ENCODE measurements at places on chromosomes 3 and 15.

DNA sequence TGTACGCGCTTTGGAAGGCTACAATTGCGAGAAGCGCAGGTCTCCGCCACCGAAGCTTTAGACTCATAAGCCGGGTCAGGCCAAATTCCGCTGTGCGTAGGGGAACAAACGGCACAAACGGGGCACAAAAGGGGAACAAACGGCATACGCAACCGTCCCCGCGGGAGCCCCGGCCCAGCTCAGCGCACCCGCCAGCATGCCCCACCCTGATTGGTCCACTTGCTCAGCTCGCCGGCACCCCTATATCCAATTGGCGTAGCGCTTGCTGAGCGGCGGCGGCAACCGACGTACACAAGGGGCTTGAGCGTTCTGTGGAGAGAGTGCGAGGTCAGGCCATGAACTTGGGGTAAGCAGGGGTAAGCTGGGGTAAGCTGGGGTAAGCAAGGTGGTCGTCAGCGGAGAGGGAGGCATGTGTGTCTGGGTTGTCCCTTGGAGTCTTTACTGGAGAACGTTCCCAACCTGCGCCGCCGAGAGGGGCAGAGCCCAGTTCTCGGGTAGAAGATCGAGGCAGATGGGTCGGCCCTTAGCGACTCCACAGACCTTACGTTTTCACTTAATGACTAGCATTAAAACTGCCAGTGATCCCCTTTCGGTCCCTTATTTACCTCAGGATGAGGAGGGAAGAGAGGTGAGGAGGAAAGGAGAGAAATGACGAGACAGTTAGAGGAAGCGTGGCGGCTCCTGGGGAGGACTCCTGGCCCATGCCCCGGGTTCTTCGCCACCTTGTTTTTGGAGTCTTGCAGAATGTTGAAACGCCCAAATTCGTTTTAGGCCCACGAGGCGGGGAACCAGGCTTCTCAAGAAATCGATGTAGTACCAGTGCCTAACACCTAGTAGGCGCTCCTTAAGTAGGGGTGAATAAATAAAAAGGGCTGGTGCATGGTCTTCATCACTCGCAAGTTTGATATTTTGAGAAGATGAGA is at the start of gene CCDC66:
Gene CCDC66, plus strand, starts transcription at position 268 of the 923 bp plus-strand sequence. Its CDS starts 68 bp downstream, at position 336.
- peak; percentile 29 for DNase-seq

DNA sequence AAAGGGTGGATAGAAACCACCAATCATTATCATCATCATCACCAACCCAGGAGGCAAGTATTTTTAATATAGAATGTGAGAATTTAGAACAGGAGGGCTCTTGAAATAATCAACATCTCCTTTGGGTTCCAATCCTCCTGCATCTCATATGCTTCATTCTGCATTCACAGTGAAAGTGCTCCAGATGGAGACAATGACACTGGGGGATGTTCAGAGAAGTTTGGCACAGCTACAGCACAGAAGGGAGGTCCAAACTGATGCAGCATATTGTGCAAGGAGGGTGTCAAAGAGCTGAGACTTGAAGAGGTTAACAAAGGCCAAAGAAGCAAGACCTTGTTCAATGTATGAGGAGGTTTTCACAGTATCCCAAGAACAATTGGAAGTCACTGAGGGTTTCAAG is 767.1 kb downstream of the NTRK3 start:
- DNase-seq: no peak

DNA sequence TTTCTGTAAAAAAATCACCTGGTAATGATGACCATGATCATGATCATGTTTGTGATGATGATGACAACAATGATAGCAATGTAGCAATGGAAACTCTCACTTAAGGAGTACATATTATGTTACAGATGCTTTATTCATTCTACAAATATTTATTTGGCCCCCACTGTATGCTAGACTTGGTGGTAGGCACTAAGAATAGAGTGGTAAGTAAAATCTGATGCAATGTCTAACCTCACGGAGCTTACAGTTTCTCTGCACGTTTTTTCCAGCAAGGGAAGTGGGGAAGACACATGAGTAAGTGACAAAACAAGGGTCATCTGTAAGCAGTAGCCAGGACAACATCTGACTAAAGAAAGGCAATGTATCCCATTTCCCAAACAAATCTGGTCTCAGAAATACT is 199.4 kb upstream of the MRPL3 start:
- no peak for DNase-seq

DNA sequence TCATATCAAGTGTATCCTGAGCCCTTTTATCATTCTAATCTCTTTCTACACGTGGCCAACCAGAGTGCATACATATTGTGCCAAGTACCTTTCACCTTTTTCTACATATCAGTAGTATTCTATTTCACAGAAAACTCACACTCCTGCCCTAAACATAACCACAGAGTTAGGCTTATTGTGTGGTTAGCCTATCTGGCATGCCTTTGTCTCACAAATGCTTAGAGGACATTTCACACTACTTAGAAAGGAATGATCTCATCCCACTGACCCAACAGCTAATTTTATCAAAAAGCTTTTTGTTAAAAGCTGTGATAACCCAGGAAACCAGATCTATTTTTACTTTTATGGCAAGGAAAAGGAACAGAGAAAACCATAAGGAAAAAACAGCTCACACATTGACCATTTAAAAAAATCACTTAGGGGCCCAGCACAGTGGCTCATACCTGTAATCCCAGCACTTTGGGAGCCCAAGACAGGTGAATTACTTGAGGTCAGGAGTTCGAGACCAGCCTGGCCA is 17.8 kb upstream of the MAP4 start:
- no peak for DNase-seq

DNA sequence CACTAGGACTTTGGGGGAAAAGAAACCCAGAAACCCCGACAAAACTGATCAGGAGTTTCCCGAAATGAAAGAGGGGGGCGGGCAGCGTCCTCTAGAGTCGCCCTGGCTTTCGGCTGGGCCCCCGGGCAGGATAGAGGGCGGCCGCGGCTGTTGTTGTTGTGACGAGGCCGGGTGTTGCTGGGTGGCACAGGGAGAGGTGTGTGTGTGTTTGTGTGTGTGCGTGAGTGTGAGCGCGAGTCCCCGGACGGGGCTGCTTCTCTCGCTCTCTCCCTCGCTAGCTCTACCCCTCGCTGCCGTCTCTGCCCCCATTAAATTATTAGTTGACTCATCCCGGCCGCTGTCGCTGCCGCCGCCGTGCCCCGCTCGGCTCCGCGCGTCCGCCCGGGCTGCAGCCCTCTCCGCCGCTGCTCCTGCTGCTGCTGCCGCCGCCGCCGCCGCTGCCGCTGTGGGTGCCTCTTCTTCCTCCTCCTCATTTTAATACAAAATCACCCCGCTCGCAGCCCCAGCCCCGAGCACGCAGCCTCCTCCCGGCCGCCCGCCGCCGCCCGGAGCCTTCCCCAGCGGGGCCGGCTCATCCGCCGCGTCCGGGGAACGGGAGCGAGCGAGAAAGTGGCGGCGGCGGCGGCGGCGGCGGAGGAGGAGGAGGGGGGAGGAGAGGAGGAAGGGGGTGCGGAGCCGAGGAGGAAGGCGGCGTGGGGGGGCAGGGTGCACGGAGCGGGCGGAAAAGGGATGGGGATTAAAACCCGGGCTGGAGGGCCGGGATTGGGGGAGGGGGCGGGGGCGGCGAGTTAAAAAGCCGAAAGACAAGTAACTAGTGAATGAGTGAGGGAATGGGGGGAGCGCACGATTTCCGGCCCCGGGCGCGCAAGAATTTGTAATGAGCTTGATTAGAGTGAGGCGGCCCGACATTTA is at the start of gene SATB1:
Gene SATB1, minus strand, starts transcription at position 611 of the 912 bp plus-strand sequence. CDS start 4,372 bp downstream, outside the sequence.
- DNase-seq: no peak

GRCh38 chr3:114846252-114846651 is 300.8 kb downstream of the ZBTB20 start:
- no peak for DNase-seq

DNA sequence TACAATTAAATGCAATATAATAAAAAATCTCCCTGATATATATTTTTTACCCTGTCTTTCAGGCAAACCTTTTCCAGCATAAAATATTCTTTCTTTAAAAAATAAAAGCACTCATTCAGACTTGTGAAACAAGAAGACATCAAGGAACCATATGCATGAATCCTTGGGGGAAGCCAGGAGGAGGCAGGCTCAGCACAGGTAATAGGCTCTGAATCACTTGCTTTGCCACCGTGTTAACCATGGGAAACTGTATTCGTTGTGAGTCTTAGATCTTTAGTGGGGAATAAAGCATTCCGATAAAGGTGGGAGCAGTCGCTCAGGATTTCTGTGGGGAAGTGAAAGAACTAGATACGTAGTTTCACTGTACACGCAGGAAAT is 42.4 kb downstream of the FBN1 start:
- DNase-seq: no peak

- no peak for DNase-seq
Measured at GRCh38 chr3:102497571-102497970, 62.8 kb downstream of the ZPLD1 start.

GRCh38 chr3:157094301-157094700 is 65.6 kb downstream of the CCNL1 start:
- DNase-seq: no peak

- DNase-seq: no peak
Measured at GRCh38 chr3:32733631-32734229, 48.7 kb downstream of the CNOT10 start.

DNA sequence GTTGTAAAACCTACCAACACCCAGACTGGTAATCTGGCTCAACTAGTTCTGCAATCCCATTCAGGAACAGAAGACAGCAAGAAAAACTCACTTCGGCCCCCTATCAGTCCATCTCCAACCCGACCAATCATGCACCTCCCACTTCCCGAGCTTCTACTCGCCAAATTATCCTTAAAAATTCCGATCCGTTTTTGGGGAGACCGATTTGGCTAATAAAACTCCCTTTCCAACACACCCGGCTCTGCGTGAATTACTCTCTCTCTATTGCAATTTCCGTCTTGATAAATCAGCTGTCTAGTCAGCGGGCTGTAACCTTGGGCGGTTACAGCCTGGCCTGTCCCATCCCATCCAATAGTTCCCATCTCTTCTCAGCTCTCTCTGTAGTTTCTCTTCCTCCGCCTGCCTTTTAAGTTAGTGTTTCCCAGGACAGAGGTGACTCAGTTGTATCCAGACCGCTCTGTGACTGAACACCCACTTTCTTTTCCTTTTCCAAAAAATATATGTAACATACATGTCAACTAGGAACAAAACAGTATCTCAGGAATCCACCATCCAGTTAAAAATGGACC is 780 bp upstream of the ACAD9 start:
- no peak for DNase-seq

DNA sequence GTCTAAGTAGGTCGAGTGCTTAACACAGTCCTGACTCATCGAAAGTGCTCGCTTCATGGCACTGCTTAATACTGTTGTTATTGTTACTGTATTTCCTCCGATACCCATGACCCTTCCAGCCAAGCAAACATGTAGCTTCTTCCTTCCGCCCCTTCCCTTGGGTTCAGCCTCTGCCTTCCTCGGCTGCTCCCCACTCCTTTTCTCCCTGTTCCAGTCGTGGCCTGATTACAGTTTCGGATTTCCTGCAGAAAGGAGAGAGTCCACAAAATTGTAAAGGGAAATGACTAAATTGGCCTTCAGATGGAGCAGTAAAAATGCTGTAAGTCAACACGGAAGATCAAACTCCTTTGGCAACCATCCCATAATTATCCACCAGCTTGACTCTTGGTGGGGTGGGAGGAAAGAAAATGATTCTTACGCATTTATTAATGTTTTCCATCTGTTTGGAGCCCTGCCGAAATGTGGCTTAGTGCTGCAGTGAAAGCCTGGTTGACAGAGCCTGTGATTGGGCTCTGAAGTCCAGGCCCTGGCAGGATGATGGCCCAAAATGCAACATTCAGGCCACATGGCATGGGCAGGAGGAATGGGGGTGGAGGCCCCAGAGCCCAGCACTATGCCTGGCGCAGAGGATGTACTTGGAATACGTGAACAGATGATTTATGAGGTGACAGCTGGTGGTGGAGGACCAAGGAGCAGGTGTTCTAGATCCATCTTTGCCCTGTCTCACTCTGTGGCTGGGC is 37.6 kb downstream of the FAM3D start:
- DNase-seq: no peak

DNA sequence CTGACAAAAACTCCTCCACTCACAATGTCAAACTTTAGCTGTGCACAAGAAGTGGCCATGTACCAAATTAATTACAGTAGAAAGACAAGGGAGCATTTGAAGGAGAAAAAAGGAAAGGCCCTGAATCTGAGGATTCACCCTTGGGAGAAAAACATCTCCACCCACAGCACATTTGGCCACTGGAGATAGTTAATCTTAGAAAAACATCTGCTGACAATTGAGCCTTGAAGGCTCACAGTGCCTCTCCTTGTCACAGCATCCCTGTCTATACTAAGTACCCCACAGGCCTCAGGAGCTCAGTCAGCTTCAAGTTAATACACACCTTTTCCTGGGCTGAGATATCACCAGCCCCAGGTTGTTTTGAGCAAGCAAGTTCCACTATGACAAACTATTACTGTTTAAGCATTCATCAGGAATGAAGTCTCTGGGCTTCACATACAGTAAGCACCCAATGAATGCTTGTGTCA is 78.1 kb upstream of the SETMAR start:
- no peak for DNase-seq

DNA sequence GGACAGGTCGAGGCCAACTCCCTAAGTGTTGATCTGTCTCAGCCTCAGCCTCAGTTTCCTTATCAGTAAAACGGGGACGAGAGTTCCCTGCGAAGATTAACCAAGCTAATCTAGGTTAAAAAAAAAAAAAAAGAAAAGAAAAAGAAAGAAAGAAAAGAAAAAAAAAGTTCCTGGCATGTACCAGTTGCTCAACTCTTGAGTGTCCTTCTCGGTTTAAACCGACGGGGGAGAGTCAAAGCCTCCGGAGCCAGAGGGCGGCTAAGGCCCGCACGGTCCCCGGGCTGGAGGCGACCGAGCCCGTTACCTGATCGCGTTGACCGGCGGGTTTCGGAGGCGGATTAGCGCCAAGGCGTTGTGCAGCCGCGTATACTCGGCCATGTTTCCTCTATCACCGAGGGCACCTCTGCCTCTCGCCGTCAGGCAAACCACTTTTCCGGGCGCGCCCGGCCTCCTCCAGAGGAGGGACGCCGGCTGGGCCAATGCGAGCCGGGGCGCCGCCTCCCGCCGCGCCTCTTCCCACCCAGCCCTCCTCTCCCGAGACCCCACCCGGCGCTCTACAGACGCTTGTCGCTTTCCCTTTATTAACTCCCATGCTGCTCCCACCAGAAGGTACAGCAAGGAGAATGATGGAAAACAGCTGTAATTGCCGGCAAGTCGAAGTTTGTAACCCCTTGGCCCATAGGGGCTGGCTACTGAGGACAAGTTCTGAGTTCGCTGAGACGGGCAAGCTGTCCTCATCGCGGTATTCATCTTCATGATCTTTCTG is at the start of gene EHHADH:
Gene EHHADH, minus strand, starts transcription at position 405 of the 766 bp plus-strand sequence. Its CDS starts 27 bp downstream, at position 378.
- peak; percentile 60 for DNase-seq

- no peak for DNase-seq
Measured at GRCh38 chr3:108130701-108131474, 40.1 kb upstream of the CD47 start.

- no peak for DNase-seq
Measured at GRCh38 chr15:99385865-99386264, 134.6 kb downstream of the LRRC28 start.

- no peak for DNase-seq
Measured at GRCh38 chr15:74270854-74271520, 34.9 kb downstream of the CCDC33 start.

DNA sequence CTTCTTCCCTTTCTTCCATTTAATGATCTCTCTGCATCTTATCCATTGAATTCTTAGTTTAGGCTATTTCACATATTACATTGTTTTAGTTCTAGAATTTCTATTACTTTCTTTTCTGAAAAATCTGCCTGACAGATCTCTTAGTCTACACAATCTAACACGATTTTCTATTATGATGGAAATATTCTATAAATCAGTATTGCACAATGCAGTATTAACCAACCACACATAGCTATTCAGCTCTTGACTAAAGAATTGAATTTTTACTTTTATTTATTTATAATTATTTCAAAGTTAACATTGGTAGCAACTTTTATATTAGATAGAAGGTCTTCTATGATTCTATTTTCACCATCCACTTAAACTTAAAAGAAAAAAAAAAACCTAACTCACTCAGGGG is 36.2 kb upstream of the GOLGA8A start:
- DNase-seq: no peak

All from D721Med (cell line).